ENCODE measurements at places on chromosomes 13 and 19. TPM values are rescaled to one million over a fixed set of nuclear protein-coding genes. Genes with fewer than 3 reads are reported as not detected.
A peak's percentile ranks its signal among the peaks of the same experiment; 100 is the strongest.

GRCh38 chr19:3285647-3286176, 61.3 kb downstream of the CELF5 start:
- peak; percentile 36 for DNase-seq

Gene MBD3L2
- total RNA-seq = not detected

DNA sequence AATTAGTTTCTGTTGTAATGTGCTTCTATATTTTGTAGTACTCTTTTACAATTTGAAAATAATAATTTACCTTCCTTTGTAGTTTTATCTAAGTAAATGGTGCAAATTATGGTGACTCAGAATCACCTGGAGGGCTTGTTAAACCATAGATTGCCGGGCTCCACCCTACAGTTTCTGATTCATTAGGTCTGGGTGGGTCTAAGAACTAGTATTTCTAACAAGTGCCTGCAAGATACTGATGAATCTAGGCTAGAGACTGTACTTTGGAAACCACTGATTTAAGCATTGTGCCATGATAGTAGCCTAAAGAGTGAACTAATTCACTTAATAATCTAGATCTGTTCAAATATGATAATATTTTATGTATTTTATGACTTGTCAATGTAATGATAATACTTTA, 437.4 kb upstream of the SPRY2 start:
- DNase-seq = no peak

DNA sequence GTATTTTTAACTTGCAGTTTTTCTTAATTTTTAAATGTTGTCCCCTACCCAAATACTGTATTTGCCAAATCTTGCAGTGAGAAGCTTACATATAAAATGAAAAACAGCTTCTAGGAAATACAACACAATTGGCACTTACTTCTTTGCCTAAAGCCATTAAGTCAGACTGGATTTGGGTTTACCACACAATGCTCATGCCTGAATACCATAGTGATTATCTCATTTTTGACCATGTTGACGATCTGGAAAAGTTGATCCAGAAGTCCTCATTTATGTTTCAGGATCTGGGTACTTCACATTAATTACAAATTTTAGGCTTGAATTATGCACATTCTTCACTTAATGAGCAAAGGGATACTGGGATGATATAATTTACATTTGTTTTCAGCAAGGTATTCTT, 2.4 kb downstream of the RNF6 start:
- no peak for DNase-seq
